ENCODE measurements at places on chromosomes 6 and 20.

- no peak for DNase-seq
These were observed 8.6 kb downstream of the HS3ST5 start for GRCh38 chr6:114334237-114334636.

- no peak for DNase-seq
These were observed 72.5 kb upstream of the SULF2 start for GRCh38 chr20:47857569-47858464.

DNA sequence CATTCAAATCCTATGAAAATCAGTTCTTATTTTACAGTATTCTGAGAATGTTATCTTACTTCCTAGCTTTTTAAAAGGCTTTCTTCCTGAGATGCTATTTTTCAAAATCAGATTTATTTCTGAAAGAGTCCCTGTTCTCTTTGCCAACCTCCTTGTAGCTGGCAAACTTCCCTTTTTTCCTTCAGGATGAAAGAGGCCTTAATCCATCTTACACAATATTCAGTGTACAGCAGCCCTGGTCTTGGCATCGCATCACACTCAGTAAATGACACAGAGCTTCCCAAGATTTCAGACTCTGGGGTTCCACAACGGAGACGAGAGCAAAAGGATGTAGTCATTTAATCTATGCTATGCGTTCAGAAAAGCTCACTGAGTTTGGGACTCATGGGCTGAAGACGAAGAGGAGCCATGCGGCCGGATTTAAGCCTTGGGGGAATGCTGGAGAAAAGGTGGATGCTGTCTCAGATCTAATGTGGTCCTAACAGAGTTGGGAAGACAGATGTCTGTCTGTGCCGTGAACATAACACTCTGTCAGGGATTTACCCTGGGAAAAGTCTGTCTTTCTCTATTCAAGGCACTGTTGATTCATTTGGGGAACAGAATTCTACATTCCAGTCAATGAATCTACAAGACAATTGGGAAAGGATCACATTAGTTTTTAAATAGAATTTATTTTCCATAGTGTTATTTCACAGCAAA is 616.4 kb upstream of the AGPAT4 start:
- no peak for DNase-seq

GRCh38 chr6:1334684-1335083 is 22.8 kb downstream of the FOXQ1 start:
- no peak for DNase-seq

DNA sequence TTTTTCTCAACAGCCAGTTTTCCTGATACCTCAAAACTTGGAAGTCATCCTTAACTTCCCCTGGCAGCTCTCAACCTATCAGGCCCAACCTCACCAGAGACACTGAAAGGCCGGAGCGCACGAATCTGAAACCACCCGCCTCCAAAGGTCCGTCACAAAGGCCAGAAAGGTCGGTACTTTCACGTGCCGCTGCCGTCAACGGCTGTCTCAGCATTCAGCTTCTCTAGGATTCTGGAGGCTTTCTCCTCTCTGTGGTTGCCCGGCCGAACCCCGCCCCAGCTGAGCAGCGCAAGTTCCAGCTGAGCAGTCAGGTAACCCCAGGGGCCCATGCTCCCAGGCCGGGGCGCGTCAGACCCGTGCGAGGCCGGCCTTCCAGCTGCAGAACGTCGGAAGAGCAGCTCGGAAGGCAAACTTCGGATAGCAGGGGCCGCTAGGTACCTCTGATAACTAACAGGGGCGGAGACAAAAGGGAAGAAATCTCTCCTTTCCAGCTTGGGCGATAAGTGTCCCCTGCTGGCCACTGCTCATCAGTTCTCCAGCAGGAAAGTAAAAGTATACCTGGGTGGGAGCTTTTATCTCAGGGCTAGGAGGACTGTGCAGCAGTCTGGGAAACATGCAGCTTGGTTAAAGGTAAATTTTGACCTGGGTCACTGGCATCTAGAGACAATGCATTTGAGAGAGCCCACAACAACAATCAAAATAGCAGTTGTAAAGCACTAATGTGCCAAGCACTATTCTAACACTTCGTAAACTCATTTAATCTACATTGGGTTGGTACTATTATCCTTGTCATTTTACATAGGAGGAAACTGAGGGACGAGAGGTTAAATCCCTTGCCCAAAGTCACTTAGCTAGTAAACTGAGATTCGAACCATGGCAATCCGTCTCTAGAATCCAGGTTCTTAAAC is 16.1 kb downstream of the ZSCAN12 start:
- DNase-seq: peak; percentile 90

- DNase-seq: peak; percentile 58
These were observed 1.4 kb upstream of the MUC21 start for GRCh38 chr6:30981942-30982772.

- DNase-seq: no peak
These were observed 1.3 kb upstream of the CDKN1A start for GRCh38 chr6:36677059-36677749.

DNA sequence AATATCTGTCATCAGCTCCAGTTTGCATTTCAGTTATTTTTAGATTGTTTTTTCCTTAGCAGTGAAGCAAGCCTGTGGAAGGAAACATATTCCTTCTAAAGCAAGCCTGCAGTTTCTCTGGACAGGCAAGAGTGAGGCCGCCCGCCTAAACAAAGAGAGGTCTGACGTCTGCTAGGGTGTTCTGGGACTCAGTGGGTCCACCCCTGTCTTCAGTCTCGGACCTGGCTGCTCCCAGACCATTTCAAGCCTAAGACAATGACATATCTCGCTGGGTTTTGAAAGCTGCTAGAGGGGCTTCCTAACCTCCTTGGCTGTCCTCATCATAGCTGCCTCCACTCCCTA is 36.8 kb upstream of the RNF24 start:
- no peak for DNase-seq

DNA sequence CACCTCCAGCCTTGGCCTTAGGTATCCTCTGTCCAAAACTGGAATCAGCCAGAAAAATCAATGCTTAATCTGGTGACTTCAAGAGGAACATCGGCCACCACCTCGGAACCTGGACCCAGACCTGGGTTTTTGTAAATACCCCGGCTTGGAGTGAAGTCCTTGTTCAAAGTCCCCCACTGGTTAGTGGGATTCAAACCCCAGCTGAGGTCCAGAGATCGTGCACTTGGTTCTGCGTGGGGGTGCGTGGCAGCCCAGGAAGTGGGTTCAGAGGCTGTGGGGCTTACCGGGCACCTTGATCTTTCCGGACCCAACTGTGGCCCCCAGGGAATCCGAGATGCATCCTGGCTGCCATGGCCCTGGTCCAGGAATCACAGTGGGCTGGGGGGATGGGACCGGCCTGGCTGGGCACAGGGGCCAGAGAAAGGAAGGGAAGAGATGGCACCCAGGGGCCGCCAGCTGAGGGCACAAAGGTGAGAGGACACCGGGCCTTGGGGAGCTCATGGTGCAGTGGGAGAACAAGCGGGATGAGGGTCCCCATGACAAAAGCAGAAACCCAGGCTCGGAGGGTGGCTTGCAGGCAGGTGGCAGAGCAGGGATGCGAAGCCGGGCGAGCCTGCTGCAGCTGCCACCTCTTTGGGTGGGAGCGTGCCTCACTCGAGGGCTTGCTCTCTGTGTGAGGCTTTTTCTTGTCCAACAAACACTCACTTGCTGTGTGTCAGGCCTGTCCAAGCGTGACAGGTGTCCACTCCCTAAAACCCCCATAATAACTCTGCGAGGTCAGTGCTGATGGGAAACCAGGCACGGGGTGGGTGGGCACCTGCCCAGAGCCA is 27.7 kb downstream of the ZBP1 start:
- DNase-seq: no peak

DNA sequence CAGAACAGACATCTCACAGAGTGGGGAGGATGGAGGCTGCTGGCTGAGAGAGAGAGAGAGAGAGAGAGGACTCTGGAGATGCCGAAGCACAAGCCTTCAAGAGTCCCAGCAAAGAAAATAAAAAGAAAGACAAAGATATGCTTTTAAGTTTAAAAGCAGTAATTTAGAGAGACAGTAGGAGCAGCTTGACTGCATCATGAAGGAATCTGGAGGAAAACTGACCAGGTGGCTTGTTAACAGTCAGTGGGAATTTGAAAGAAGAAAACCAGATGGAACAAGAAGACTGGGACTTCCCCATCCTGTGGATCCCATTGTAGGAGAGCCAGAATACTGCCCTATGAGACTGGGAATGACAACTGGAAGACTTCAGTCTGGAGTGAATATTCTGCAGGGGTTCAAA is 46.3 kb upstream of the PLN start:
- no peak for DNase-seq

DNA sequence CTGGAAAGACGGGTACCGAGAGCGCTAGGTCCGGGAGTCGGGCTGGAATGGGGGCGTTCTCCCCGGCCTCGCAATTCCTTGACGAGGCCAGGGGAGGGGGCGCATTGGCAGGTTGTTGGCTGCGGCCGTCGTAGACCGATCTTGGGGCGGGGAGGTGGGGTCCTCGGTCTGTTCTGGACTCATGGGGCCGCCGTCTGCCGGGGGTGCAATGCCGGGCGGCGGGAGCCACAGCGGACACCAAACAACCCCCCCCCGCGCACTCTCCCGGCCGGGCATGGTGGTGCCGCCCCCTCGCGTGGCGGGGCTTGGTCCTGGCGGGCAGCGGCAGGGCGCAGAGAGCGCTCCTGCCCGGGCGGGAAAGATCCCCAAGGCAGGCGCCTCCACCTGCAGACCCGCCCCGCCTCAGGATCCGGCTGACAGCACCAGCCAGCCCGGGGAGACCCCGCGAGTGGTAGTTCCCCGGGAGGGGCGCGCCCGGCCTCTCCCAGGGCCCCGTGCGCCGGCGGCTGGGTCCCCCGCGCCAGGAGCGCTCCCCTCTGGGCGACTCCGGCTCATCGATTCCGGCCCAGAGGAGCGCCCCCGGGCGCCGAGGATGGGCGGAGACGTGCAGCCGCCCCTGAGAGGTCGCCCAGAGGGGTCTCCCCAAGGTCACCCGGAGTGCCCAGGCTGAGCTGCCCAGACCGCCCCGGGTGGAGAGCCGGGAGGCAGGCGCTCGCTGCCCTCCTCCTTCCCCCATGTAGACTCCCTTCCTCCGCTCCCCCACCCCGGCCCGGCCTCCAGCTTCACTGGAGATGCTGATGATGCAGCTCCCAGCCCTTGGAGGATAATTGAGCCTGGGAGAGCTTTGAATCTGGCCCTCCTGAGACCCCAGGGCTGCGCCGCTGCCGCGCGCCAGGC is 709 bp downstream of the PPP1R16B start:
- no peak for DNase-seq

- DNase-seq: no peak
These were observed 553.9 kb downstream of the PTPRT start for GRCh38 chr20:42635699-42636411.

GRCh38 chr20:17808782-17809181 is 109.0 kb downstream of the BANF2 start:
- no peak for DNase-seq

- no peak for DNase-seq
These were observed 322.2 kb downstream of the ESR1 start for GRCh38 chr6:152129691-152130151.

- DNase-seq: no peak
These were observed 214.4 kb downstream of the ALDH8A1 start for GRCh38 chr6:134735461-134735860.

DNA sequence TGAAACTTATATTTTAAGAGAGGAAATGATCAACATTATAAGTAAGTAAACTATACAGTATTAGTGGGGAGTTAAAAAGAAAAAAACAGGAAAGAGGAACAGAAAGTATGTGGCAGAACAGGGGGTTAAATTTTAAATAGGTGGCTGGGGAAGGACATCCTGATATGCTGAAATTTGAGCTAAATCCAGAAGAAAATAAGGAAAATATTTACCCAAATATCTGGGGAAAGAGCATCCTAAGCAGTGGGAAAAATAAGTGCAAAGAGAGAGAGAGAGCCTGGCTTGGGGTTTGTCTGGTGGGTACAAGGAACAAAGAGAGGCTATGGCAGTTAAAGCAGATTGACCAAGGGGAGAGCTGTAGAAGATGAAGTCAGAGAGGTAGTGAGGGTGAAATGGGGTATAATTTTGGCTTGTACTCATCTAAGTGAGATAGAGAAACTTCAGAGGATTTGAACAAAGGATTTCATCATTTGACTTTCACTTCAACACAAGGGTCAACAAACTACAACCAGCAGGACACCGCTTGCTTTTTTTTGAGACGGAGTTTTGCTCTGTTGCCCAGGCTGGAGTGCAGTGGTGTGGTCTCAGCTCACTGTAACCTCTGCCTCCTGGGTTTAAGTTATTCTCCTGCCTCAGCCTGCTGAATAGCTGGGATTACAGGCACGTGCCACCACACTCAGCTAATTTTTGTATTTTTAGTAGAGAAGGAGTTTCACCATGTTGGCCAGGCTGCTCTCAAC is 328.4 kb upstream of the CNR1 start:
- DNase-seq: no peak

GRCh38 chr20:15267935-15268334 is 930.5 kb upstream of the FLRT3 start:
- no peak for DNase-seq

DNA sequence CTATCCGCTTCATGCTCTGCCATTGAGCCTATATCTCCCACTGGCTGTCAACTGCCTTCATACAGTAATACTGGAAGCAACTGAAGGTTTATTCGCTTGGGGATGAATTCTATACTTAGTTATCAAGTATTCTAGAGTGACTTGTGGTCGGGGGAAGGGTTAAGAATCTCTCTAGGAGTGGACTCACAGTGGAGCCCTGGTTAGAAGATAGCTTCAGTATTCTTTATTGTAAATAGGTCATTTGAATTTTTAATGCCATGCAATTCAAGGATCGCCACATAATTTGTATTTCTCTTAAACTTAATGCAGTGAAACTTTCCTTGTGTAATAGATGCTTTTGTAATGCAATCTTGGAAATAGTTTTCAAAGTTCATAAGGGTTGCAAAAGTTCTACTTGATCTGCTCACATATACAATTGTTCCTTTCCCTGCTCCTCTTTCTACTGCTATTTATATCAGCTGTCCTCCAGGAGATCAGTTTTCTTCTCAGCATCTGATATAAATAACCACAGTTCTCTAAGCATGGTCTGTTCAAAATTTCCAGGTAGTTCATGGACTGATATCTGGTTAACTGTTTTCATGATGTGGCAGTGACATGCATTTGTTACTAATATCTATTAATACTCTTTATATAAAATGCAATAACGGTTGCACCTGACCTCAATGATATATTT is 120.3 kb downstream of the KCNQ5 start:
- DNase-seq: no peak

DNA sequence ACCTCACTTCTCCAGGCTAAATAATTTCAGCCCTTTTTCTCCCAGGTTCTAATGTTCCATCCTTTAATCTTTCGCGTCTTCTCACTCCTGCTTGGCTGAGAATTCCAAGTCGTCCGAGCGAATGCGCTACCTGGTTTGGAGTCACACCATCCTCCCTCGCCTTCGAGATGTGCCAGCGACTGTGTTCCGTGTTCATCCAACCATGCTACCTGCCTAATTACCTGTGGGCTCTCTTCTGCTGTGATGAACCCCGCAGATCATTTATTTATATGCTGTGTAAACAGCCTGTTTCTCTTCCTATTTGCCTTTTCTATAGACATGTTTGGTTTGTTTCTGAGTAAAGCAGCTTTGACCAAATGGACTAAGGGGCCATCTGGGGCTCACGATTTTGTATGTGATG is 83.5 kb upstream of the TMEM181 start:
- DNase-seq: no peak

- DNase-seq: peak; percentile 37
These were observed 16.6 kb downstream of the DDO start for GRCh38 chr6:110398778-110399177.

Measured in brain microvascular endothelial cell (primary cell).